ENCODE measurements at places on chromosomes 1 and 21. TPM values are rescaled to one million over a fixed set of nuclear protein-coding genes. Genes with fewer than 3 reads are reported as not detected.
A peak's percentile ranks its signal among the peaks of the same experiment; 100 is the strongest.

Gene NCAM2
- 1.8 TPM for total RNA-seq

DNA sequence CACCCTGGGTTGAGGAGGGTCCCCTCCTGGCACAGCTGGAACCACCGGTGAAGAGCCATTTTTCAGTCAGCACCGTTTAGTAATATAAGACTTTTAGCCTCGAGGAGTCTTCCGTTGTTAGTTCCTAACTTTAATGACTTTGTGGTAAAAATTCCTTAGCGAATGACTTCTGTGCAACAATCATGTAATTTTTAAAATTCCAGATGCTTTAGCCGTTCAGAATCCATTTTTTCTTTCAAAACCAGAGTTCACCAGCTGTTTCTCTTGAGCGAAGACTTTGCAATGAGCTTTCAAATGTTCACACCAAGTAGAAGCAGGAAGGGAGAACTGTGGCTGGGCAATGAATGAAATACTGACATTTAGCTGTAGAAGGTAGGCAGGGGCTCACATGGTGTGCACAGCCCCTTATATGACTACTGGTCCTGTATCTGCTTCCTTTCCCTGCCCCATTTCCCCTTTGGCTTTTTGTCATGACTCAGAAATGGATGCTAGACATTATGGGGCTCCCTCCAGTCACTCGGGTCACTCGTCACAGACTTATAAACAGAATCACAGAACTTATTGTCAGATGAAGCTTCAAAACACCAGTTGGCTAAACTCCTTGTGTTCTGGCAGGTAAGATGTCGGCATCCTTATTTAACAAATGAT is 4.1 kb downstream of the DISC1 start:
- no peak for DNase-seq

GRCh38 chr1:26411624-26412074 is 1.0 kb downstream of the LIN28A start:
- no peak for DNase-seq

DNA sequence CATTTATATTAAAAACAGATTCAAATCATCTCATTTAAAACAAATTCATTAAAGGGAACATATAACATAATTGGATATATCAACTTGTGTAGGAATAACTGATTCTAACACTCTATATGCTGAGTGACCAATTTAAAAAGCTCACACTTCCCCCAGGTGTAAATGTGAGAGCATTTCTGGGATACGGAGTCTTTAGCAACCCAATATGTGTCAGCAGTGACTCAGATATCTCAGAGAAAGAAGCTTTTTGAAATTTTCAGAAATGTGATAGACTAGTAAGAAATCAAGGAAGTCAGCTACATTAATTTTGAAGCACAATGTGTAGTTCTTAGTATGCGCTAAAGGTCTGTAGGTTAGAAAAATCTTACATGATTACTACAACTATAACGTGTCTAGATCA is 87.9 kb upstream of the SERTAD4 start:
- DNase-seq: no peak

Gene SYT6
- 1.4 TPM for total RNA-seq

Gene HPCAL4
- total RNA-seq: 0.20 TPM

Gene FAM3B
- total RNA-seq: 43.1 TPM

Gene KLF18
- 0.06 TPM for total RNA-seq

DNA sequence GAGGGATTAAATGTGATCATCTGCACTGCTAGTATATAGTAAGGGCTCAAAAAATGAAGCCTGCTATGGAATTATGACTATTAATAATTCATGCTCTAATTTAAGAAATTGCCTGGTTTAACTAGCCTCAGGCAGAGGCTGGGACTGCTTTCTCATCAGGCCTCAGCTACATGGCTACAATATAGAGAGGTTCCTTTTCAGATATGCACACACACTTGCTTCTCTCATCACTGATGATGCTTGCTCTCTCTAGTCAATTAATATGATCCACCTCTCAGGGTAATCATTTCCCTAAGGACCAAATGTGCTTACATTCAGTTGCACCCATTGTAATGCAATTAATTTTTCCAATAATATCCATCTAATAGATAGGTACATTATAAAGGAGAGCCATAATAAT is 324.9 kb upstream of the ST6GALNAC5 start:
- DNase-seq: no peak

Gene CFAP141
- not detected for total RNA-seq

DNA sequence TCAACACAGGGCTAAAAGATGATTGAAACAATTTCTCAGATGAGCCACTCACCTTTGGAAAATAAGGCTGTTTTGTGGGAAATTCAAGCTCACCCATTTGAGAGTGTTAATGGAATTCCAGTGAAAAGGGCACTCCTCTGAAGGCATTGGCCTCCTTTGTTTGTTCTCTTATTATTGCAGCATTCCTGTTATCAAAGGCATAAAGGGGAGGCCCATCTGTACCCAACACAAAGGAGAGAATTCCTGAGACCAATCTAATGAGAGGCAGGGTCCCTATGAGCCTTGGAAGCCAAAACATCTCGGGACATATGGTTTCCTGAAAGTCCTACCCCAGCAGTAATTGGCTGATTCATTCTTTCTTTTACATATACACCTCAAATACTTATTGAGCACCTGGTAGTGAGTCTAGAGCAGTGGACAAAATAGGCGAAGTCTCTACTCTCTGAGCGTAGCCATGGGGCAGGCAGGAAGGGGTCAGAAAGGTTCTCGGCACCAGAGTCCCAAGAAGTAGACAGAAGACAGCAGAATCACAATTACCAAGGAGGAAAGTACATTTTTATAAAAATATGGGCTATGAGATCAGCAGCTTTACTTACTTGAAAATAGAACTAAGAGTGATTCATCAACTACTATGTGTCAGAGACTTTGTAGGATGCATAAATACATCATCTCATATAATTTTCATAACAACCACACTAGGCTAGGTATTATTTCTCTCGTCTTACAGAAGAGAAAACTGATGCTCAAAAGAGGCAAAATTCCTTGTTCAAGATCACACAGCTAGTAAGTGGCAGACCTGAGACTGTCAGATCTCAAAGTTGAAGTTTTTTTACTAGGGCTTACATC is 218.7 kb downstream of the DAB1 start:
- DNase-seq: no peak

GRCh38 chr1:38134294-38134755 is 87.7 kb upstream of the POU3F1 start:
- DNase-seq: no peak

DNA sequence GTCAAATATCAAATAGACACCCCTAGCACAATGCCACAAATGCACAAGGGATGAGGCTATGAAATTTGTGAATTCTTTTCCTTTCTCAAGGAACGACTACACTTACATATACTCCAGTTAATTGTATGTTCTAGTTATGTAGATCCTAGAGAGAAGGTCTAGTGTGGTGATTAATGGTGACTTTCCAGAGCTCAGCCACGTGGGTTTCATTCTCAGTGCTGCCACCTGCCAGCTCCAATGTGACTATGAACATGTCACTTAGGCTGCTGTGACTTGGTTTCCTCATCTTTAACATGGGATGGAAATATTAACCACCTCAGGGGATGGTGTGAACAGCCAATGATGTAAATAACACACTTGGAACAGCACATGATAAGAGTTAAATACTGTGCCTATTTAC is 138.3 kb downstream of the APP start:
- no peak for DNase-seq

Gene VSIG8
- not detected for total RNA-seq

Gene OR2T34
- not detected for total RNA-seq

DNA sequence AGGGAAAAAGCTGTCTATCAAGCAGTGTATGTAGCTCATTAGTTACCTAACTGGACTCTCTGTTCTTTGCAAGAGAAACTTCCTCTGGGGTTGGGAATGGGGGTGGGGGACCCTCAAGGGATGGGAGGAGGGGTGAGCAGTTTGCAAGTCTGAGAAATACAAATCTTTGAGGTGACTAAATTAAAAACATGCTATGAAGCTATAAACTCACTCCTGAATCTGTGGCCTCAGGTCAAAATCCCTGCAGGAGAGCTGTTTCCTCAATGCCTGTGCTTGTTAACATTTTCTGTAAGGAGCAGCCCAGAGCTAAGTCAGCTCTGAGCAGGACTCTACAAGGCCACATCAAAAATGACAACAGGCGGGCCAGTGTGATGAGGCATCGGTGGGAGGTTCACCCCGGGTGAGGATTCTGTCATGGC is 32.8 kb upstream of the PTPRC start:
- no peak for DNase-seq

Gene FCRL1
- not detected for total RNA-seq

GRCh38 chr21:33368124-33368523 is 35.1 kb upstream of the IFNGR2 start:
- DNase-seq: no peak

DNA sequence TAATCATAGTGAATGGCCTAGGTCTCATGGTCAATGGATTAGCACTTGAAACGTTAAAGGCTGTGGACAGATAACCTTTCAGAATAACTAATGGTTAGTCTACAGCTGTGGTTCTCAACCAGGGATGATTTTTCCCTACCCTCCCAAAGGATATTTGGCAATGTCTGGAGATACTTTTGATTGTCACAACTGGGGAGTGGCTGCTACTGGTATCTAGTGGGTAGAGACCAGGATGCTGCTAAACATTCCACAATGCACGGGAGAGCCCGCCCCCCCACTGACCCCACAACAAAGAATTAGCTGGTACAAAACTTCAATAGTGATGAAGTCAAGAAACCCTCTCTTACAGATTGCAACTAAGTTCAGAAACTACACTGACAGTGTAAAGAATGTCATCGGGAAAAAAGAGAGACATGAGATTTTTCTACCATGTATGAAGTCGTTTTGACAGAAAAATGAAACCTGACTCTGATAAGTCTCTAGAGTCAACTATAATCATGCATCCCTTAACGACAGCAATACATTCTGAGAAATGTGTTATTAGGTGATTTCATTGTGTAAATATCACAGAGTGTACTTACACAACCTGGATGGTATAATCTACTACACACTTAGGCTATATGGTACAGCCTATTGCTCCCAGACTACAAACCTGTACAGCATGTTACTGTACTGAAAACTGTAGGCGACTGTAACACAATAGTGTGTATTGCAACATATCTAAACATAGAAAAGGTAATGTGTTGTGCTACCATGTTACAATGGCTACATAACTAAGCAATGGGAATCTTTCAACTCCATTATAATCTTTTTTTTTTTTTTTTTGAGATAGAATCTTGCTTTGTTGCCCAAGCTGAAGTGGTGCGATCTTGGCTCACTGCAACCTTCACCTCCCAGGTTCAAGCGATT is 49.7 kb upstream of the PRDX6 start:
- DNase-seq: no peak

GRCh38 chr1:44932151-44932550 is 54.2 kb downstream of the EIF2B3 start:
- DNase-seq: no peak

GRCh38 chr1:153415850-153416570 is at the start of gene S100A7A:
Gene S100A7A, plus strand, starts transcription at chr1:153416520. Its CDS starts 1,563 bp downstream, at chr1:153418083.
- no peak for DNase-seq

GRCh38 chr1:82819234-82819633 is 1018.5 kb downstream of the ADGRL2 start:
- DNase-seq: no peak

Gene PLA2G2C
- not detected for total RNA-seq

- DNase-seq: peak; percentile 69
Observed at GRCh38 chr1:220300442-220301121, 28.3 kb upstream of the RAB3GAP2 start.

DNA sequence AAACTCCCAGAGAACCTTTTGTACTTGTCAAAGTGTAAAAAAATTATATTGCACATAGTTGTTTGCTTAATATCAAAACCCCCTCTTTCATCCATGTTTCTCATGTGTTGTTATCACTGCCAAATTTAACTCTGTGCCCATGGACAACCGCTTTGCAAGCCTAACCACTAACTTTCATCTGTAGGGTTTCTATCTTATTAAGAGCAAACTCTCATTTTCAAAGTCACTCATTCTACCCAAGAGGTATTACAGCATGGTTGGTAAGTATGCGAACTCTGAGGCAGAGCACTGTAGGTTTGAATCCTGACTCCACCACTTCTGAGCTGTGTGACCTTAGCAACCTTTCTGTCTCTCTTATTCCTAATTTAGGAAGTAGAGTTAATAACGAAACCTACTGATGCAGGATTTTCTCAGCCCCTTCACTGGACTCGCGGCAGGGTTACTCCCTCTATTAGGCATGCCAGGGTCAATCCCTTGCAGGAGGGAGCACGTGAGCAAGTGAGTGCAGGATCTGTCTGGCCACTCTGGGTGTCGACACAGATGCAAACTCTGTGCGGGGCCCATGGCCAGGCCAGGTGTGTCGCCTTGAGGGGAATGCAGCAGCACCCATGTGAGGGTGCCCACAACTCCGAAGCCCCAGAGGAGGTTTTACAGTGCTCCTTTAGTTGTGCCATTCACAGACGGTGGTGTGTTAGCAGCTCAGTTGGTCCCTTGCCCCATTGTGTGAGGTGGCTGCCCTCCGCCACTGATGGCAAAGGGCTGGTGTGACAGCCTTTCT is 361.5 kb upstream of the ADGRL2 start:
- no peak for DNase-seq
